NCI-H2107 (cell line): ENCODE measurements at places on chromosomes 2 and 18.

DNA sequence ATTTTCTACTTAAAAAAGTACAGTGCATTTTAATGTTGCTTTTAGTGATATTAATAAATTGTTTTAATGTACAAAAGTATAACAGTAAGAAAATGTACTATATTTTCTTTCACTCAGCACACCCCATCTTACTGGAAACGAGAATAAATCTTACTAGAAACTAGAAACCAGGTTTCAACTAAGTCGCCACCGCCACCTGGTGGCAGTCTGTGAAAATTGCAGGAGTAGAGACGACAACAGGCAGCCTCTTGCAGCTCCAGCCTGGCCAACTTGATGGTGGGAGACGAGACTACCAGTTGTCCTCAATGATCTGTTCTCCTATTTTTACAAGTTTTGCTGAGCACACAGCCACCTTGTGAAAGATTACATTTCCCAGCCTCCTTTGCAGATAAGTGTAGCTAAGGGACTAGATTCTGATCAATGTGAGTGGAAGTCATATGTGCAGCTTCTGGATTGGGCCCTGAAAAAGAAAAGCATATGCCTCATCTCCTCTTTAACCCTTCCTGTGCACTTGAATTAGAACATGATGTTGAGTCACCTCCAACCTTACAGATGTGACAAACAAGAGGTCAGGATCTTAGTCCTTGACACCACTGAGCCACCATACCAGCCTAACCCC lies 8.7 kb downstream of the OTOF start:
- DNase-seq: peak; percentile 11

DNA sequence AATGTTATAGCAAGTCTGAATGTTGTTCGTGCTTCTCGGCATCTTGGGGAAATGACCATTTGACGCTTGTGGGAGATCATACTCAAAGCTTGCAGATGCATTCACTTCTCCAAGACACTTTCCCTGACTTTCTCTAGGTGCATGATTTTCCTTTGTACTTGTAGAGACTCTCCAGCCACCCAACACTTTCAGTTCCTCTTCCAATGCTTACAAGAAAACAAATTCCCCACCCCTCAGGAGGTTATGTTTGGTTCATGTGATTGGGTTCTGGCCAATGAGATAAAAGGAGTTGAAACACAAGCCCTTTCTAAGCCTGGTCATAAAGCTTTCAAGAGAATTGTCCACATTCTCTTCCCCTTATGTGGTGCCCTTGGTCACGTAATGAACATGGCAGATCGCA lies 156.3 kb downstream of the EPHA4 start:
- DNase-seq: no peak

DNA sequence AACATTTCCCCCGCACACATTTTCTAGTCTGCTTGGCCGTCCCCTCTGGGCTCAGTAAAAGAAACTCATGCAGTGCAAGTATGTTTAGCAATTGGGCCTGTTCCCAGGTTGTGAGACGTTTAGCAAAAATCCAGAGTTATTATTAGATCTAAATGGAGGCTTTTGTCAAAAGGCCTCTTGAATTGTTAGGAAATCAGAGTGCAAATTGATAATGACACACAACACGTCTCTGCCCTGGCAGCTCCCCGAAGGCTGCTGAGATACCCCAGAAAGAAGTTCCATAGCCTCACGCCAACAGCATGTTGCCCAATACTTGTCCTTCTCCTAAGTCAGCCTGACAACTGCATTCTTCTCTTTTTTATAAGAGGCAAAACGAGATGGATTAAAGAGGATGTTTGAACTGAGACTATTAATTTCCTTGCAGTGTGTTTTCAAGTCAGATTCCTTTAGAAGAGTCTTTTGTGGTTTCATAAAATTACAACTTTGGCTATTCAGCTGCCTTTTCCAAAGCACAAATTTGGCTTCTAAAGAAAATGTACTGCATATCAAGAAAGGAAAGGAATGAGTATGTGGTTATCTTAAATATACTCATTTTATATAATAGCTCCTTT lies 202.2 kb downstream of the TRIB2 start:
- no peak for DNase-seq

DNA sequence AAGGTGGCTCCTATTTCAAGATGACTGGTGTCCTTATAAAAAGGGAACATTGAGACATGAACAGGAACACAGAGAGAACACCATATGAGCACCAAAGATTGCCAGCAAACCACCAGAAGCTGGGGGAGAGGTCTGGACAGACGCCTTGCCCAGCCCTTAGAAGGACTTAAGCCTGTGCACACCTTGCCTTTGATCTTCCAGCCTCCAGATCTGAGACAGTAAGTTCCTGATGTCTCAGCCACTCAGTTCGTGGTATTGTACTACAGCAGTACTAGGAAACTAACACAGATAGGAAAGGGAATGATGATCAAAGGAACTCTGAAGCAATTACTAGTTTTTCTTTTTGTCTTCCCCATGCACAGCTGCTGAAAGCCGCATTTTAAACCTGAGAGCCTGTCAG lies 137.3 kb upstream of the FHL2 start:
- DNase-seq: no peak

GRCh38 chr2:11995456-11995855 lies 249.0 kb downstream of the LPIN1 start:
- no peak for DNase-seq

- DNase-seq: no peak
Measured at GRCh38 chr2:224666951-224667553, 49.1 kb downstream of the CCDC195 start.

- no peak for DNase-seq
Measured at GRCh38 chr2:3141696-3142095, 235.9 kb downstream of the EIPR1 start.

DNA sequence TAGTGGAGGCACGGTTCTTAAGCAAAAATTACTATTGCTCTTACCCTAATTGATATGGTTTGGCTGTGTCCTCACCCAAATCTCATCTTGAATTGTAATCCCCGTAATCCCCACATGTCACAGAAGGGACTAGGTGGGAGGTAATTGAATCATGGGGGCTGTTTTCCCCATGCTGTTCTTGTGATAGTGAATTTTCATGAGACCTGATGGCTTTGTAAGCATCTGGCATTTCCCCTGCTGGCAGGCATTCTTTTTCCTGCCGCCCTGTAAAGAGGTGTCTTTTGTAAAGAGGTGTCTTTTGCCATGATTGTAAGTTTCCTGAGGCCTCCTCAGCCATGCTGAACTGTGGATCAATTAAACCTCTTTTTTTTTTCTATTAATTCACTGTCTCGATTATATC lies 1691.8 kb upstream of the SLC39A10 start:
- no peak for DNase-seq

- DNase-seq: no peak
Measured at GRCh38 chr2:157662401-157662800, 33.7 kb upstream of the ACVR1C start.

GRCh38 chr2:241443486-241444223 lies 64.7 kb downstream of the STK25 start:
- peak; percentile 78 for DNase-seq

- DNase-seq: no peak
Measured at GRCh38 chr2:118269408-118270051, 181.3 kb downstream of the INSIG2 start.

- DNase-seq: no peak
Measured at GRCh38 chr2:179843541-179843940, 17.9 kb downstream of the ZNF385B start.

DNA sequence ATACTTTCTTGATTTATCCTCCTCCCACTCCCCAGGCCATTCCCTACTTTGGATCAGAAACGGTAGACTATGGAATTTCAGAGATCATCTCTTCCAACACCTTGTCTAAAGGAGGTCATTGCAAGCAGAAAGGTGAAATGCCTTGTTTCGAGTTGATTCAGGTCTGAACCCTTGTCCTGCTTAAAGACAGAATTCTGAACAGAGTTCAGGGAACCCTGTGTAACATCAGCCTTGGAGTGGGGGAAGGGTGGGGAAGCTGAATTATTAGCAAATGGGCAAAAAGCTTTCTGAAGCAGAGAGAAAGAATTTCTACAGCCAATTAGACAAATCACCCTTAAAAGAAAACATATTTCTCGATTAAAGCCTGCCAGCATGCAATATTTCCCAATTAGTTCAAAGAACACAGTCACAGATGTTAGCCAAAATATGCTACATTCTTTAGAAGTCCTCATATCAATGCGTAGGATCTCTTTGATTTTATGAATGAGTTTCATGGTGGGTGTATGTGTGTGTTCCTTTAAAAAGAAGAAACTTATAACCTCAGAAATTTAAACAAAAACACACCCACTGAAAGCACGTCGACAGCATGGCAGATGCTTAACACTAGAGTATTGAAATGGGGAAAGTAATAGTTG lies 353.1 kb downstream of the RND3 start:
- DNase-seq: no peak

GRCh38 chr2:16322308-16323125 lies 343.1 kb downstream of the CYRIA start:
- no peak for DNase-seq

- no peak for DNase-seq
Measured at GRCh38 chr2:60972889-60973656, 44.4 kb upstream of the PEX13 start.

GRCh38 chr18:8996771-8997432 lies 105.6 kb upstream of the NDUFV2 start:
- DNase-seq: no peak

DNA sequence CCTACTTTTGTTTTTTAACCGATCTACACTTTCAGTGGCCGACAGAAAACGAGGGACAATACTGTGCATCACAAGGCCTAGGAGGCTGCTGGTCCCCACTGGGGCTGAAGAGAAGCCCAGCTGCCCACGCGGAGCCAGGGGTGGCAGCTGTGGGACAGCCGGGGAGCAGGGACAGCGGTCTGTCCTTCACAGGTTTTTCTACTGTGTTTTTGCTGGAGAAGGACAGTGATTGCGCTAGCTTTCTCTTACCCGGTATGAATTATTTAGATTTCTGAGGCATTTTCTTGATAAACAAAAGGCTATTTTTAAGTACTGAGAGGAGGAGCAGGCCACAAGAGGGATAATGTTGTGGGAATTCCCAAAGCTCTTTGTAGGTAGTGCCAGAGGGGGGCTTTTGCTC lies 219.8 kb downstream of the ATAD2B start:
- DNase-seq: no peak

DNA sequence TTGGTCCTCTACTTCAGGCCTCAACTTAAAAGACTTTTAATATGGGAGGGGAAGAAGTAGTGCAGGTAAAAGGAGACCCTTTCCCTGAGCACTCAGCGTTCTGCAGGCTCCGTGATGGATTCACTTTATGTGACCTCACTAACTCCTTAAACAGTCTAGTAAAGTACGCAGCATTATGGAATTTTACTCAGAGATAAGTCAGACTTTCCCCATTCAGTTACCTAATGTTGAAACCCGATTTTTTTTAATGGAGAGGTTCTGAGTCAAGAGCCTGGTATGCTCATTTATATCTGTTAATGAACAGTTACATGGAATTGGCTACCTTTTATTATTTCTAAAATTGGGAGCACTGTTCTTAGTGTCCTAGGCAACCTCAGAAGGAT lies 34.1 kb downstream of the RASGRP3 start:
- DNase-seq: no peak

DNA sequence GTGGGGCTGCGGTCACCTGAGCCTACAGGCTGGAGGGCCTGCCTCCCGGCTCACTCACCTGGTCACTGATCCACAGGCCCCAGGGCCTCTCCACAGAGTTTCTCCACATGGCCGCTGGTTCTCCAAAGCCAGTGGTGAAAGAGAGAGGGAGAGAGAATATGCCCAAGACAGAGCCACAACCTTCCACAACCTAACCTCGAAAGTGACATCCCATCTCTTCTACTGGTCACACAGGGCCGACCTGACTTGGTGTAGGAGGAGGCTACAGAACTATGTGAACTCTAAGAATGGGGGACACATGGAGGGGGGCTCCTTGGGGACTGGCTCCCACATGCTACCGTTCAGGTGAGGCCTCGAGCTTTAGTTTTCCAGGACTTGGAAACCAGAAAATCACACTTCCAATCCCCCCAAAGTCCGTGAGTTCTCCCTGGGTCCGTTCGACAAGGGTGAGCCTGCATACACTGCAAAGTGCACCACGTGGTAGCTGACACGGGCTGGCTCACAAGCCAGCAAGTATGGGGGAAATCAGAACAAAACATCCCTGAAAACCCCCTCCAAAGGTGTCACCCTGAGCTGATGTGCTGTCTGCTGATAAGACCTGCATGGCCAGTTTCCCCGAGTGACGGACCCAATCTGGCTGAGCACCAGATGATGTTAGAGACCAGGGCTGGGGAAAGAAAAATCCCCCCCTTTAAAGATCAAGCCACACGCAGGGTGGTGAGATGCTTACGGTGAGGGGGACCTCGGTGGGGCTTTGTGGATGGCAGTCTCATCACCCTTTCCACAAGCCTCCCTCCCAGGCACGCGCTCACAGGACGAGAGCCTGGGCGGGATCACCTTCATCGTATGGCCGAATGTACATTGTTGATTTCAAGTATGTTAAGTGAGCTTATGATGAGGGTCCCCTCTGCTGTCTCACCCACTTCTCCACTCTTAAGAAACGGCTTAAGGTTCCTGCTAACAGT lies 54.2 kb upstream of the SEMA4C start:
- DNase-seq: no peak

DNA sequence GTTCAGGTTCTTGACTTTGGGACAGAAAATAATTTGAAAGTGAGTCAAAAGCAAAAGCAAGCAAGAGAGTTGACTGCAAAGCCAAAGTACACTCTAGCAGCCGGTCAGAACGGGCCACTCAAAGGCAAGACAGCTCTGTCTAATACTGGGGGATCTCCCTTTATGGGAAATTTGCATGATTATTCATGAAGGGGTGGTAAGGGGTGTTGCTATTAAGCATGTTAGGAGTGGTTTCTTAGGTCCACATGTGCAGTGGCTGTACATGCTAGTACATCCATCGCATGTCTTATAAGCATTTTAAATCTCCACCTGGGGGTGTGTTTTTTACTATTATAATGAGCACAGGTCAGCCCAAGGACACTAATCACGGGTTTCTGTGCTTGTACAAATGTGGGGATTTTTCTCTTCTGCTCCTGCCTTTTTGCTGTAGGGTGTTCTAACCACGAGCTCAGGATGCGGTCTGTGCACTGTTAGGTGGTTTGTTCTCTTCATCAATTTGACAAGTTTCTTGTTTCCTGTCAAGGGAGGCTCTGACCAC lies 60.2 kb upstream of the SPP2 start:
- DNase-seq: no peak

- no peak for DNase-seq
Measured at GRCh38 chr2:235389626-235390025, 104.2 kb upstream of the AGAP1 start.

DNA sequence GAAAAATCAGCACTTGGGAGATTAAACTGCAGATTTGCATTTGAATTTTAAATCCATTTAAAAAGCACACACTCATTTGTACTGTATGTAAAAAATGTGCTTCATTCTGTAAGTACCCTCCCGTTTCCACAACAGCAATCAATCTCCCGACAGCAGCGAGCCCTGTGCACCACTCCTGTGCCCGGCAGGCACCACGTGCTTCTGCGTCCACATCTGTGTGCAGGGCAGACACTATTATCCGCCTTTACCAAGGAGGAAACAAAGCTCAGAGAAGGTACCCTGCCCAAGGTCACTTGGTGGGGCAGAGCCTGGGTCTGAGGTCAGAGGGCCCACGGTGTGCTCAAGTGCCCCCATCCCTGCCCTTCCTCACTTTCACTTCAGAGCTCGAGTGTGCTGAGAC lies 7.5 kb downstream of the HSBP1L1 start:
- DNase-seq: no peak
